ENCODE measurements at places on chromosomes 3 and 15.

- DNase-seq, result no peak
These were observed 2.5 kb downstream of the EFCC1 start for GRCh38 chr3:129003578-129004112.

- no peak for DNase-seq
These were observed 858.8 kb downstream of the FHIT start for GRCh38 chr3:60392501-60392900.

- DNase-seq, result no peak
These were observed 2.2 kb downstream of the FAH start for GRCh38 chr15:80155001-80155377.

GRCh38 chr15:89486726-89487050 is 9.7 kb downstream of the RHCG start:
- DNase-seq, result no peak

GRCh38 chr15:80174017-80174746 is 21.4 kb downstream of the FAH start:
- DNase-seq, result no peak

DNA sequence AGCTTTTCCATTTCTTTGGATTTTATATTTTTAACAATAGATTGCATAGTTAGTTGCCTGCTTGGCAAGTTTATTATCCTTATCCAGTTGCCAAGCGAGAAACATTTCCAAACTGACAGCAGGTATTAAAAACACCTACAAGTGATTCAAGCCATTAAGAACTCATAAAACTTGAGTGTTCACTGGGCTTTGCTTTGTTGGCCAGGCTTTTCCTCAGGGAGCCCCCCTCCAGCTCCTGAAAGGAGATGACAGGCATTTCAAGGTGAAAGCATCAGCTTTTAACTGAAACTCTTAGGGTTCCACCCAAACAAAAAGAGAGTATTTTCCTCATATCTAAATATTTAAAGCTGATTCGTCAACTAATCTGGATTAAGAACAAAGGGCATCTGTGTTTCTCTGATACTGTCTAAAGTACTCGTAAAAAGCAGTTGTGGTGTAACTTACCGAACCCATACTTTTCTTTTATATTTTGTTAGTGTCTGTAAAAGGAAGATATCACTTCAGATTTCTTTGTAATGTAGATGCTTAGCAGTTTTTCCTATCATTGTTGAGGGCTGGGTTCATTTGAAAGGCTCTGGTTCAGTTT is 363.4 kb downstream of the OTOL1 start:
- DNase-seq, result no peak

GRCh38 chr3:72628065-72628464 is 220.2 kb downstream of the SHQ1 start:
- no peak for DNase-seq

DNA sequence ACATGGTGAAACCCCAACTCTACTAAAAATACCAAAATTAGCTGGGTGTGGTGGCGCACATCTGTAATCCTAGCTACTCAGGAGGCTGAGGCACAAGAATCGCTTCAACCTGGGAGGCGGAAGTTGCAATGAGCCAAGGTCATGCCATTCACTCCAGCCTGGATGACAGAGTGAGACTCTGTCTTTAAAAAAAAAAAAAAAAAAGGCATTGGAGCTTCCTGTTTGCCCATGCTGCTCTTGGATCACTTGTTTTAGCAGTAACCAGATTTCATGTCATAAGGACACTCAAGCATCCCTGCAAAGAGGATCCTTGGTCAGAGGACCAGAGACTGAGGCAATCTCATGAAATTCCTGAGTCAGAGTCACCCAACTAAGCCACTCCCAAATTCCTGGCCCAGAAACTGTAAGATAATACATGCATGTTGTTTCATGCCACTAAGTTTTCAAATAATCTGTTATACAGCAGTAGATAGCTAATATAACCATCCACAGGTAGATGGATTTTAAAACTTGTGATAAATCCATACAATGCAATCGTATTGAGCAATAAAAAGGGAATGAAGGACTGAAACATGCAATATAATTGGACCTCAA is 82.0 kb upstream of the XXYLT1 start:
- DNase-seq, result no peak

GRCh38 chr3:50338965-50339364 is 1.7 kb downstream of the RASSF1 start:
- DNase-seq, result peak; percentile 51

GRCh38 chr3:157240408-157240807 is 80.5 kb upstream of the CCNL1 start:
- peak; percentile 46 for DNase-seq

GRCh38 chr15:82135638-82136037 is 89.8 kb upstream of the MEX3B start:
- no peak for DNase-seq

DNA sequence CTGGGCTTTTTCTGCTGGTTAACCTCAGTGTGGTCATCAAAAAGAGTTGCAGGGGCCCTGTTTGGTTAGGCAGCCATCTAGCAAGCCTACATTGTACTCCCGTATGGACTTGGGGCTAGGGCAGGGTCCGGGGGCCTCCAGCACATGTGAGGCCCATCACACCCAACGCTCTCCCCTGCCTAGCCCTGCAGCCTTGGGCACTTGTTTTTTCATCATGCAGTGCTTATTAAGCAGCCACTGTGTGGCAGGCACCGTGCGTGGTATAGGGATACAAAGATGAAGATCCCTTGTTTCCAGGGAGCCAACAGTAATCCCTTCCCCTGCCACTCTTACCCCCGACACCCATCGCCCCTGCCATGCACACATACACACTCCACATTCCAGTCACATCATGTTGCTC is 14.2 kb downstream of the MRAS start:
- DNase-seq, result no peak

GRCh38 chr3:184373422-184373821 is 4.6 kb downstream of the THPO start:
- no peak for DNase-seq
